ENCODE measurements at places on chromosomes 6 and 20.

GRCh38 chr6:134588267-134588666 is 270.4 kb upstream of the SGK1 start:
- DNase-seq: no peak

GRCh38 chr6:40845553-40845952 is 193.5 kb downstream of the UNC5CL start:
- peak; percentile 8 for DNase-seq

DNA sequence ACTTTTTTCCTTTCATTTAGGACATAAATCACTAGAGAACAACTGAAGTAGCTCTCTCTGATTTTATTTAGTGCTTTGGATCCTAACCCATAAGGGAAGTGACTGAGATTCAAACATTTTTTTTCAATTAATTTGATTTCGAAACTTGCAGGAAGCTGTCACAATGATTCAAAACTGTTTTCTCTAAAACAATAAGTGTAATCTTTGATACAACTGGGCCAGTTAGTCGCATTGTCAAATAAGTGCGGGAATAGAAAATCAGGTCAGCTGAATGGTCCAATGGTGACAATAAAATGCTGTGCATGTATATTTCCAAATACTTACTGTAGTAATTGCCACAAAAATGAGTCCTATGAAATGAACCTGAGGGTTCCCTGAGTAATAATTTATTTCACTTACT is 930.8 kb downstream of the TFAP2A start:
- DNase-seq: no peak

DNA sequence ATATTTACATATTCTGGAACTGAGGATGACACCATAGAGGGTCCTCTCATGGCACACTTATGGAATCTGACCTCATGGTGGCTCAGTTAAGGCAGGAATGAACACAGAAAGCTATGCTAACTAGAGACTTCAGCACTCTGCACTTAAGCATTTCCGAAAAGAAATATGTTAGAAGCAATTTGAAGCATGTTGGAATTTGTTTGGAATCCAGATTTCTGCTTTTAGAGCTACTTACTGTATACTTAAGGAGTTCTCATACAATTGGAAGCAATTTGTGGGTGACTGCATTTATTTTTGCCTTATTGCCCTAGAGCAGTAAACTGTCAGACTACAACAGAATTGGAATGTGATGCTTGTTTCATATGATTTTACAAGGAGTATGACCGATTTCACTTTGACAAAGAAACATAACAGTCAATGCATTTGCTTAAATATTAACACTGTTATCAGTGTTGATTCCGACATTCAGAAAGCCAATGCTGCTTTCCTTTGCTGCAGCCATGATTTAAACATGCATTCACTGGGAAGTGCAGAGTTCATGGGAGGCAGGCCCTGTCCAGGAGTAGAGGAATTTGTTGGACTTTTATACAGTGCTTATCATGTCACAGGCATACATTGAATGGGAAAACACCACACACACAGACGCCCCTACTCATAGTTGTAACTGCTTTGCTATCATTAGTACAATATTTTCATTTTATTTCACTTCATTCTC is 244.4 kb downstream of the SAMD5 start:
- no peak for DNase-seq

DNA sequence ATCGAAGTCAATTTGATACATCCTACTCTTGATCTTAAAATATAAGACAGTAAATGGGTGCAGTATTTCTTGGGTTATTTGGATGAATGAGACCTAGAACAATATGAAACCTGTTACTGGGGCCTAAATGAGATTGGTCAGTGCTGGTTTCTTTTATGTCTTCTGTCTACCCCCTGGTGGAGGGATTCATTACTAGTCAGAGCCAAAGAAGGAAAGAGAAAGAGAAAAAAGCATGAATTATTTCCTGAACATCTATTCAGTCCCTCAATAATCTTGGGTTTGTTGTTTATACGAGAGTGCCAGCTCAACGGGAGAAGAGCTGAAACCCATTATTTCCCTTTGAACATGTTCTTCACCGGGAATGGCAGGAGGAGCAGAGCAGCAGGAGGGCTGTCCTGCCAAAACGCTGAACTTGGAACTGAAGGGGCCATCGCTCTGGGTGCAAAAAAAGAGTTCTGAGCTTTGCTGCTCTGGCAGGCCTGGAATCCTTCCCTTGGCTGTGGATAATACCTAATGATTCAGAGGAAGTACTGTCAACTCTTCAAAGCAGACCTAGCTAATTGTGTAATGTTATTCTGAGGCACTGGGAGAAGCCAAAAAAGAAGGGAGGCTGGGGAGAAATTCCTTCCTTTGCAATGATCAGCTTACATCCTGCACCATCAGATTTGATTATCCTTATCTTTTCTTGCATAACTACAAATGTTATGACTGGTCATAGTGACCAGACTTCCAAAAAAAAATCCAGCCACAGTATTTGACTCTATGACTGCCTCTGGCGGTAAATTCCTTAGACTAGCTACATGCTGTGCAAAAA is 72.0 kb downstream of the BLOC1S5 start:
- no peak for DNase-seq
